Femur (tissue), 1 donor: ENCODE measurements at places on chromosomes 11 and 22.

- DNase-seq: no peak
These were observed 123.8 kb downstream of the LARGE1 start for GRCh38 chr22:33796494-33796893.

- DNase-seq: peak; percentile 64
These were observed 425.6 kb downstream of the SHANK2 start for GRCh38 chr11:70826541-70827335.

DNA sequence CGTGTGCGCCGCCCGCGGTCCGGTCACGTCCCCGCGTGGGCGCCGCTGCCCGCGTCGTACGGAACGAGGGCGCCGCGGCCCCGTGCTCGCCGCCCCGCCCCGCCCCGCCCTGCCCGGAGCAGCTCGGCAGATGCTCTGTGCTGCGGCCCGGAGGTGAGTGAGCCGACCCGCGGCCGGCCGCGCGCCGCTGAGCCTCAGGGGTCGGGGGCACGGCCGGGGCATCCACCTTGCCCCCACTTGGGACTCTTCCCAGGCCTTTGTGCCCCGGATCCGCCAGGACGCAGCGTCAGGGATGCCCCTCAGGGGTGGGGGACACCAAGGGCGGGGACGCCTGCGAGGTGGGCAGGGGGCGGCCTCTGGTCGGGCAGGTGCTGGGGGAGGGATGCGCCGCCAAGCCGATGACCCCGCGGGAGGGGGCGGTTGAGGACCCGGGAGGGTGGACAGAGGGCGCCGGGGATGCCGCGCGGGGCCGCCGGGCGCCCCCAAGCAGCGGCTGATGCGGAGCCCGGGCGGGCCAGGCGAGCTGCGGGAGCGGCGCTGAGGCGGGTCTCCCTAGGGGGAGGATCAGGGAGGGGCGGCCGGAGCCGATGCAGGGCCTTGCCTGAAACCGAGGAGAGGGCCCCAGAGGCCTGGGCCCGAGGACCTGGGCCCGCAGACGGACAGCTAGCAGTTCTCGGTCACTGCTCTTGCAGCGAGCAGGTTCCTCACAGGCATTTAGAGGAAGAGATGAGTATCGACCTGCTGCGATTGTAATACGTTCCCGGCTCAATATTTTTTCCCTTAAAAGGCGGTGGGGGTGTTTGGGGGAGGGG is at the start of gene GNAZ:
Gene GNAZ (plus strand): TSS at position 102 of the 812 bp plus-strand sequence. CDS start 25,177 bp downstream, outside the sequence.
- peak; percentile 39 for DNase-seq

DNA sequence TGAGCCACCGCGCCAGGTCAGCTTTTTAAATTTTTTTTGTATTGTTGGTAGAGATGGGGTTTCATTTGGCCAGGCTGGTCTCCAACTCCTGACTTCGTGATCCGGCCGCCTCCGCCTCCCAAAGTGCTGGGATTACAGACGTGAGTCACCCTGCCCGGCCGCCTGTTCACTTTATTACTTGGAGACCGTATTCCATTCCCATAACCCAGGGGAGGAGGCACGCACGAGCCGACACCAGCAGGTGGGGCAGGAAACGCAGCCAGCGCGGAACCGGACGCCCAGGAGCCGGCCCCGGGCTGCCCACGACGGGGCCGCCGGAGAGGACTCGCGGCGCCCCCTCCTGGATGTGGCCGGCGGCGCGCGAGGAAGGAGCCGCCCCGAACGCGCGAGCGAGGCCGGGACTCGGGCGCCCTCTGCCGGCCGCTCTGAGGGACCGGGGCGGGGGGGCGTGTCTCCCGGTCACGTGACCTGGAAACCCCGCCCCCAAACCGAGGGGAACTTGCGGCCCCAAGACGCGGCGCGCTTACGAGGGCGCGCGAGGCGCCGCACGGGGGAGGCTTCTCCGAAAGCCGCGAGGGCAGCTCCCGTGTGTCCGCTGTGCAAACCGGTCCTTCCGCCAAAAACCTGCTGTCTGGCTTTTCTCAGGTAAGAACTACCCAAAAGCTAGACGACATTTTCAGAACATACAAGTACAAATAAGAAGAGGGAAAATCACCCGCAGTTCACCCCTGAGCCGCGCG is 11.6 kb upstream of the RNH1 start:
- peak; percentile 93 for DNase-seq

GRCh38 chr11:61752117-61752924 is at the start of gene MYRF:
TSS of gene MYRF (plus strand) at chr11:61752636. CDS start at chr11:61752745, 109 bp downstream.
- DNase-seq: peak; percentile 73
